ENCODE measurements at places on chromosomes 12 and 14.

- no peak for DNase-seq
These were observed 98.1 kb upstream of the NCOR2 start for GRCh38 chr12:124665511-124665910.

GRCh38 chr12:19234171-19234704 is 104.7 kb downstream of the PLEKHA5 start:
- DNase-seq, result no peak

DNA sequence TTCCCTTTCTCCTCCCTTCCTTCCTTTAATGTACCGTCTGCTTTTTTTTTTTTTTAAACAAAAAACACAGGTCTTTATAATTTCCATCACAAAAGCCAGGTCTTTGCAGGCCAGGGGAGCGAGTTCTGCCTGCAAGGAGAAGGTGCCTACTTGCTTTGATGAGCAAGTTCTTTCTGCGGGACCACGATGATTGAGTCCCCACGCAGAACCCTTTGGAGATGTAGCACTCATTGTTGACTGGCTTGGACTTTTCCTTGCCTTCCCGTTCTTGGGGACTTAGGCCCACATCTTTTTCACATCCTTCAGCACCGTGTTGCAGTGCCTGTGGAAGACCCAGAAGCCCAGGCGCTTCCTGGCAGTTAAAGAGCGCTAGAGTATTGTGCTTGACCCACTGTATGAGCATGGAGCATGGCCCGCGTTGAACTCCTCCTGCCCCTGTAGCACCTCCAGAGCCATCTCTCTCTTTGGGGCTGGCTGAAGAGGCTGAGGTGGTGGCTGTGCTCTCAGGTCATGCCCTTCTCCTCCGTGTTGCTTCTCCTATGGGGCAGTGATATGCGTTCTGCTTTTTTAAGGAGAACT is 177.6 kb downstream of the EXOC5 start:
- no peak for DNase-seq

GRCh38 chr12:11667171-11667570 is 17.7 kb downstream of the ETV6 start:
- DNase-seq, result no peak

GRCh38 chr12:11795913-11796459 is 146.5 kb downstream of the ETV6 start:
- DNase-seq, result no peak

GRCh38 chr12:39632670-39633069 is 13.1 kb upstream of the ABCD2 start:
- DNase-seq, result no peak

Measured in NCI-H2171 treated with DMSO at 0.1 percent for 48 hours (cell line).